ENCODE measurements at places on chromosomes 2 and 18. TPM values are rescaled to one million over a fixed set of nuclear protein-coding genes. Genes with fewer than 3 reads are reported as not detected.

DNA sequence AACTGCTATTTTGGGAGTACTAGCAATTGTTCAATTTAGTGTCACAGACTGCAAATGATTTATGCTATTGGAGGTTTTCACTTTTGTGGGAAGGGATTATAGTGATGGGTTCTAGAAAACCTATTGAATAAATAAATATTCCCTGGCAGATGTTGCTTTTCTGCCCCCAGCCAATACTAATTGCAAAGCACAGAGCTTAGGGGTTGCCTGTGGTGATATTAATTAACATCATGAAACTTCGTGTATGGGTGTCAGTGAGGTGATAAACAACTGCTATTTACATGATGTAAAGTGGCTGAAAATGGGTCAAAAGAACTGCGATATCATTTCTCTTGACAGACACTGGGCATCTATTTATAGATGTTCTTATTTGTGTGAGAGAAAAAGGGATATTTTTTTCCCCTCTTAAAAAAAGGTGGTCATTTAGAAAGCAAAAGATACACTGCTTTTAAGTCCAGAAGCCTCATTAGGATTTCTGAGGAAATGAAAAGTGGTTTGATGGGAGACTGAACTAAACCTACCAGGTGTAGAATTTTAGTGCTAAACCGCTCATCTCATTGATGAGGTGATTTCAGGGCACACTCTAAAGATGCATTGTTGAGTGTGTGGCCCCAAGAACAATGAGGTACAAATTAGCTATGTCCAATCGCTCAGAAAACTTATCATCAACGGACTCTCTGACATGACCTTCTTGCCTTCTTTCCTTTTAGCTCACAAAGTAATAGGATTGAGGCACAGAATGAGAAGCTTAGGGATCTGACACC, 116.7 kb upstream of the CHST9 start:
- DNase-seq = no peak

AFG3L2 gene
- total RNA-seq = 143 TPM

DNA sequence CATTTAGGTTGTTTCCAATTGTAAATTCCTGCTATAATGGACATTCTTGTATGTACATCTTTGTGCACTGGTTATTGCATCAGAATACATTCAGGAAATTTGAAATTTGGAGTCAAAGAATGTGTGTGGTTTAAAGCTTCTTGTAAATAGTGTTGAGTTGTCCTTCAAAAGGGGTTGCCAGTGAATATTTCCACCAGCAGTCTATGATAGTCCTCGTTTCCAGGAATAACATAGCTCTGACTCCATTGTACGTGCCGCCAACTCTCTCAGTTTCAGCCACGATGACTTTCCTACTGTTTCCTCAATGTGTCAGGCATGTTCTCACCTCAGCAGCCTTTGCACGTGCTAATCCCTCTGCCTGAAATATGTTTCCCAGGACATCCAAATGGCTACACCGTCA, 10.9 kb upstream of the HS6ST1 start:
- no peak for DNase-seq

- DNase-seq = no peak
These were observed 50.6 kb downstream of the PSMD14 start for GRCh38 chr2:161358838-161359237.

DNA sequence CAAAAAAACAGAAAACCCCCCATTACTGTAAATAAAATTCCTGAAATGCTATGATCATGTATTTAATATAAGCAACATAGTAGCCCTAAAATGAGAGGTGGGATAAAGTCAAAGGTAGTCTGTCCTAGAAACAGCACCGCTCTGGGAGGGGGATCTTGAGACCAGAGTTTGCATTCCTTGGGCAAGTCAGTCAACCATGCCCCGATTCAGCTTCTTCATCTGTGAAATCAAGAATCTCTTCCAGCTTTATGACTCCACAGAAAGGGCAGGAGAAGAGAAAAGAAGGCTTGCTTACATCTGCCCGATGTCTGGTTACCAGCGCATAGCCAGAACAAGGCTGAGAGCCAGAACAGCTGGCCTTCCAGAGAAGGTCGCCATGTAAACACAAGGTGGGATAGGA, 2.1 kb upstream of the FBLN7 start:
- DNase-seq = no peak

RAX gene
- total RNA-seq = not detected

PLB1 gene
- 3.3 TPM for total RNA-seq

GRCh38 chr2:96233880-96234316, 25.3 kb upstream of the STARD7 start:
- DNase-seq = no peak

- no peak for DNase-seq
These were observed 112.1 kb downstream of the NCKAP5 start for GRCh38 chr2:133456156-133456555.

GRCh38 chr2:222298001-222298310, 842 bp downstream of the PAX3 start:
- DNase-seq = no peak

DNA sequence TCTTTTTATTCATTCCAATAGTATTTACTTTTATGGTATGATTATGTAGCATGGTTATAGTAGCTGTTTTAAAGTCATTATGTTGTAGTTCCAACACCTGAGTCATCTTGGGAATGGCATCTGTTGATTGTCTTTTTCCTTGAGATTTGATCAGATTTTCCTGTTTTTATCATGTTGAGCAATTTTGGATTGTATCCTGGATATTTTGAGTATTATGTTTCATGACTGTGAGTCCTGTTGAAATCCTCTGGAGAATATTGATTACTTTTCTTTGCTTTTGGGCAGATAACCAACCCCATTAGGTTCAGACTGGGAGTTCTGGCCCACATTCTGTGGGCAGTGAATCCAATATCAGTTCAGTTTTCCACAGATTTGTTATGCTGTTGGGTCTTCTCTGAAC, 163.2 kb upstream of the SPRED2 start:
- no peak for DNase-seq

CD8B2 gene
- total RNA-seq = not detected

TNFRSF11A gene
- total RNA-seq = 1.2 TPM

GRCh38 chr2:213246497-213247281, 37.6 kb upstream of the SPAG16 start:
- DNase-seq = no peak

EXOC6B gene
- 122 TPM for total RNA-seq
